ENCODE measurements at places on chromosomes 3 and 15.

GRCh38 chr3:42802876-42803413, 1.3 kb downstream of the HIGD1A start:
- DNase-seq = no peak

GRCh38 chr3:14768881-14769280, 49.9 kb upstream of the FGD5 start:
- DNase-seq = no peak

DNA sequence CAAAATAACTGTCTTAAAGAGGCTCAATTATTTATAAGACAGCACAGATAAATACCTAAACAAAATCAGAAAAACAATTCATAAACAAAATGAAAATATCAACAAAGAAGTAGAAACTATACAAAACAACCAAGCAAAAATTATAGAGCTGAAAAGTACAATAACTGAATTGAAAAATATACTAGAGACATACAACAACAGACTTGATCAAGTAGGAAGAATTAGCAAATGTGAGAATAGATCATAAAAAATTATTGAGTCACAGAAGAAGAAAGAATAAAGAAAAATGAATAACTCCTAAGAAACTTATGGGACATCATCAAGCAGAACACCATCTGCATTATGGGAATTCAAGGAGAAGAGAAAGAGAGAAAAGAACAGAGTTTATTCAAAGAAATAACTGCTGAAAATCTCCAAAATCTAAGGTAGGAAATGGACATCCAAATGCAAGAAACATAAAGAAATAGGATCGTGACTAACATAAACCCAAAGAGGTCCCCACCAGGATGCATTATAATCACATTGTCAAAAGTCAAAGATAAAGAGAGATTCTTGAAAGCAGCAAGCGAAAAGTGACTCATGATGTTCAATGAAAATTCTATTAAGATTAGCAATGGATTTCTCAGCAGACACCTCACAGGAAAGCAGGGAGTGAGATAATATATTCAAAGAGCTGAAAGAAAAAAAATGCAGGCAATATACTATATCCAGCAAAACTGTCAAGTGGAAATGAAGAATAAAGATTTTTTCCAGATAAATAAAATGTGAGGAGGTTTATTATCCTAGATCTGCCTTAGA, 85.9 kb downstream of the DCLK3 start:
- no peak for DNase-seq

DNA sequence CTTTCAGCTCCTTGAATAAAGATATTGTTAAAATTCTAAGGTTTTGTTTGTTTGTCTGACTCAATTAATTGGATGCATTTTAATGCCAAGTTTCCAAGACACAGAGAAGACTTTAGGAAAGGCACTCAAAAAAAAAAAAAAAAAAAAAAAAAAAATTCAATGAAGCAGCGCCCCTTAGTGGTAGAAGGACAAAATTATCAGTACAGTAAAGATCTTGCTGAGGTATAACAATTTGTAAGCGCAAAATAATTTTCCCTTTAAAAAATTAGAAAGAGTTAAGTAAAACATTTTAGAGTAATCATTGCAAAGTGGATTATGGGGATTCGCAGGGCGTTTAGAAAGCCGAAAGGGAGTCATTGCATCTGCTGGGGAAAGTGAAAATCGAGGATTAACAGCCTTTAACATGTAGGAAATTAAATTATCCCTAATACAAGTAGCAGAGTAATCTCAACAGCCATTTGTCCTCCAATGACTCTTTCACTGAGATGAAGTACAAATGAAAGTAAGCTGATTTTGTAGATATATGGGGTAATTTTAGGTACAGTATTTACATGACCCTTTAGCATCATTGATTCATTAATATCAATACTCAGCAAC, 5.8 kb upstream of the DIS3L start:
- no peak for DNase-seq

- no peak for DNase-seq
These were observed 45.7 kb downstream of the WDR76 start for GRCh38 chr15:43872416-43873020.

GRCh38 chr3:197197334-197197733, 101.1 kb downstream of the DLG1 start:
- no peak for DNase-seq

GRCh38 chr15:48880070-48880634, 2.2 kb downstream of the EID1 start:
- no peak for DNase-seq

GRCh38 chr15:82663186-82663600, 16.0 kb upstream of the CPEB1 start:
- DNase-seq = peak; percentile 10

DNA sequence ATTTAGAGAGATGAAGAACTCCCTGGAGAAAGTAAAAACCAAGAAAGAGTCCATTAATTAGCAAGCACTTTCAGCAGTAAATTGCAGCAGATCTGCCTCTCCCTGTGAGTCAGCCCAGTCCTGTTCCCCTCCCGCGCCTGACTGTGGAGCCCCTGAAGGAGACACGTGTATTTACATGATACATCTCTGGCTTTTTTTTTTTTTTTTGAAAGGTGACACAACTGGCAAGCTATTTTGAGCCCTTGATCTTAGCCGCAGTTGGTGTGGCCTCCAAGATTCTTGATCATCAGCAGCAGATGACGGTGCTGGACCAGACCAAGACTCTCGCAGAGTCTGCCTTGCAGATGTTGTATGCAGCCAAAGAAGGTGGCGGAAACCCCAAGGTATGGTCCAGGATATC, 271.8 kb upstream of the TPM1 start:
- DNase-seq = no peak

Data from KG1 (cell line).